ENCODE measurements at places on chromosomes 4 and X. TPM values are rescaled to one million over a fixed set of nuclear protein-coding genes. Genes with fewer than 3 reads are reported as not detected.

Gene MAGEC3
- not detected for total RNA-seq

Gene PDE6B
- total RNA-seq: 10.2 TPM

Gene TMEM187
- total RNA-seq: 2.7 TPM

Gene LEF1
- total RNA-seq: 2.5 TPM

Gene FAM47E
- total RNA-seq: 1.0 TPM

Gene XAGE2
- not detected for total RNA-seq

Gene METAP1
- total RNA-seq: 63.5 TPM

Gene ANKRD37
- total RNA-seq: 3.7 TPM

Gene SLIT2
- 1.3 TPM for total RNA-seq

Gene MMRN1
- total RNA-seq: not detected

Data from H9 (cell line).